Hypothalamus (tissue), 51 donors: ENCODE measurements at places on chromosomes 5 and 9.

GRCh38 chr5:177382423-177383029, 1.7 kb upstream of the SLC34A1 start:
- DNase-seq, result no peak

- no peak for DNase-seq
Observed at GRCh38 chr9:135211524-135211890, 124.0 kb downstream of the OLFM1 start.

DNA sequence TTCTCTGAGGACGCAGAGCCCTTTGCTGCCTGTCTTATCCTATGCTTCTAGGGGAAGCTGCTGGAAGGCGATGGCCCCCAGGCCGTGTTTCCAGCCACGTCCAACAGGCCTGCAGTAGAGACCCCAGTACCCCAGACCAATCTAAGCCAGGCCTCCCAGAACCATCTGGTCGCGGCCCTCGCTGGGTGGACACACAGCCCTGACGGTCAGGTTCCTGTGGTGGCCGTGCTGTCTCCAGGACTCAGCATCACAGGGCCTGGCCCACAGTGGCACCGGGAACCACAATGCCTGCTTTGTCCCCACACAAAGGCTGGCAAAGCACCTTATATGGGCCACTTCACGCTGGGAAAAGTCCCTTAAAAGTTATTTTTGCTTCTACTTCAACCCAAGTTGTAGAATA, 44.5 kb downstream of the SEMA4D start:
- no peak for DNase-seq

GRCh38 chr5:73336366-73336765, 112.2 kb downstream of the FOXD1 start:
- no peak for DNase-seq

GRCh38 chr9:95722141-95722540, 153.3 kb upstream of the ERCC6L2 start:
- DNase-seq, result no peak

- no peak for DNase-seq
Observed at GRCh38 chr5:38736089-38736488, 109.7 kb upstream of the OSMR start.

- DNase-seq, result no peak
Observed at GRCh38 chr9:36517131-36517530, 55.6 kb upstream of the MELK start.

DNA sequence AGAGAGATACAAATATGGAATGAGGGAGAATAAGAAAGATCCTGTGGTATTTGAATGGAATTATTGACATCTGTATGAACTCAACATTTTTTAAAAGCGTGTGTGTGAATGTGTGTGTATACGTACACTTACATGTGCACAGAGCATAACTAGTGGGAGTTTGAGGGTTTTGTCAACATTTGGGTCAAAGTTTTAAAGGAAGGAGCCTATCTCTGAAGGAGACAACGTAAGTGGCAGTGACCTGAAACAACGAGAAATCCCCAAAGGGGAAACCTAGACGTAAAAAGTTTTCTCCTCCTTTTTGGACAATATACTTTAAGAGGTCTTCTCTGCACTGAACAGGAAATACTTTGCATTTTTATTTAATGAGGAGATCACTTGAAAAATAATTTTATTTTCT, 40.2 kb upstream of the DTWD2 start:
- no peak for DNase-seq

- DNase-seq, result no peak
Observed at GRCh38 chr9:89187541-89187940, 8.9 kb upstream of the SHC3 start.

DNA sequence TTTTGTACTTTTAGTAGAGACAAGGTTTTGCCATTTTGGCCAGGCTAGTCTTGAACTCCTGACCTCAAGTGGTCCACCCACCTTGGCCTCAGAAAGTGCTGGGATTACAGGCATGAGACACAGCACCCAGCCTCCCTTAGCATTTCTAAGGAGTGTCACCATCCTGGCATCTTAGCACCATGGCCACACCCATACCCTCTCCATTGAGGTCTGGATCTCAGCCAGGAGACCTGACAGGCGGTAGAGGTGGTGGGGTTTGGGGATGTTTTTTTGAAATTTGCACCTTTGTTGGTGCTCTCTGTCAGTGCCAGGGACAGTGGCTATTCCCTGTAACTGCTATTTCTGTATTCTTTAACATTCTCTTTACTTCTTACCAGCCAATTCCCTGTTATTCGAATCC, 72.5 kb downstream of the TRIM36 start:
- no peak for DNase-seq

DNA sequence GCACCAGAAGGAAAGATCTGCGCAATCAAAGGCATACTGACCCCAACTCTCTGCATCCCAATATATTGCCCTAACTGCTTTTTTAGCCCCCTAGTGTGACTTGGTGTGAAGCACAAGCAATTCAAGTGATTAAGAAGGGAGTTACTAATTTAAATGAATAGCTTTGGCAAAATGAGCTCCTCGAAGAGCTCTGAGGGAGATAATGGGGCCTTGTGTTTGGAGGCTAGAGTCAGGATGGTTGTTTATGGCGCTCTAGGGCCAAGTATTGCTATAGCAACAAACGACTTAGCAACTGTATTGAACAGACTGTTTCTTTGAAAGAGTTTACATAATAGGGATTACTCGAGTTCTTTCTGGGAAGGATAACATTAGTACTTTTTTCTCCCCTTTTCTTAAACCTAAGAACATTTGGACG, 11.5 kb upstream of the C5orf58 start:
- DNase-seq, result no peak

- DNase-seq, result no peak
Observed at GRCh38 chr9:130638284-130639123, 25.9 kb upstream of the PRDM12 start.

- DNase-seq, result no peak
Observed at GRCh38 chr9:129702589-129703520, 37.4 kb downstream of the PRRX2 start.
